NCI-H1436 (cell line): ENCODE measurements at places on chromosomes 7 and 10.

DNA sequence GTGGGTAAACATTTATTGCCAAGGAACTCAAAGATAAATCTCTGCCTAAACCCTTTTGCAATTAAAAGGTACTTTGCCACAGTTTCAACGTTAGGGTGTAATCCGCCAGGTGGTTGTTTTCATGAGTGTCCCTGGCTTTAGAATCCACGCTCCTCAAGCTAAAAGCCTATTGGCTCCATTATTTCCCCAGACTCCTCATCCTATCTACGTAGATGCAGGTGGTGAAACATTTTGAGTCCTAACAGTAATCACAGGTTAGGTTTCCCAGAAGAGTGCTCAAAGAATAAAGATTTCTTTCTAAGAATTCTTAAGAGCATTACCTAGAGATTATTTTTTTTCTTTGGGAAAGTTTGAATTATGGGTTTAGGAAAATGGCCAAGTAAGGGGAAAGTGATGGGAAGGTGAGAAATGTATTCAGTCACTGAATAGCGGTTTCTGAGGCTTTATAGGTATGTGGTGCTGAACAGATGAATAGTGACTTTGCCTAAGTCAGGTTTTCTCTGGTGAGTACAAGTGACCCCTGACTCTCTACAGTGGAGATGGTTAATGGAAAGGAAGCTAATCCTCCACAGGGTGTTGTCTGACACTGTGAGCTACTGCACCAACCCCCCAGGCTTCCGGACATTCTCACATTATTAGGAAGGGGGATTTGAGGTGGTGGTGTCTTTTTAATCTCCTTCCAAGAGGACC lies 60.2 kb downstream of the NRP1 start:
- no peak for DNase-seq

DNA sequence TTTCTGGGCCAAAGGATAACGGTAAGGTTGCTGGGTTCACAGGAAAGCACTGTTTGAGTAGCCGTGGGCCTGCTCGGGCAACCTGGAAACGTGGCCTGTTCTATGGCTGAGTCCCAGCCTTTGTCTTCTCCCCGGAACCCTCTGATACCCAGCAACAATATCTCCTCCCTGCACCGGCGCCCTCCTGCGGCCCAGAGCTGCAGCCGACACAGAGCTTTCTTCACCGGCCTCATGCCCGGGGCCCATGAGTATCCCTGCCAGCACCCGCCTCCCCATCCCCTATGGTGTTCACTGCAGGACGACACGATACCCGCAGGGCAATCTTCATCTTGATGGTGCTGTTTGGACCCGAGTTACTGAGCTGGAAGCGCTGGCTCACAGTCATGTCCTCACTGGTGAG lies 38.6 kb upstream of the NCAPG2 start:
- DNase-seq: no peak

DNA sequence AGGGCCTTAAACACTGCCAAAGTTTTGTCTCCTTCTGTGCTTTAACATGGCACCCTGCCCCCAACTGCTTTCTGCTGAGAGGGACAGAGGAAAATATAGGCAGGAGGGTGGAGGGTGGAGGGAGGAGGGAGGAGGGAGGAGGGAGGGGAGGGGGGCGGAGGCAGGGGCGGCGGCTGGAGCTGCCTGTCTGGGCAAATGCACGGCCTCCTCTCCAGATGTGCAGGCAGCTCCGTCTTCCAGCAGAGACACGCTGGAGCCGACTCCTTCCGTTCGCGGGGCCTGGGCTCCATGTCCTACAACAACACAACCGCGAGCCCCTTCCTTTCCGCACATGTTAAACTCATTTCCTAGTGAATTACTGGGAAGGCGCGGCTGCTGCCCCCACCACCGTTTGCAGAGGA lies 14.2 kb downstream of the EBF3 start:
- peak; percentile 68 for DNase-seq

DNA sequence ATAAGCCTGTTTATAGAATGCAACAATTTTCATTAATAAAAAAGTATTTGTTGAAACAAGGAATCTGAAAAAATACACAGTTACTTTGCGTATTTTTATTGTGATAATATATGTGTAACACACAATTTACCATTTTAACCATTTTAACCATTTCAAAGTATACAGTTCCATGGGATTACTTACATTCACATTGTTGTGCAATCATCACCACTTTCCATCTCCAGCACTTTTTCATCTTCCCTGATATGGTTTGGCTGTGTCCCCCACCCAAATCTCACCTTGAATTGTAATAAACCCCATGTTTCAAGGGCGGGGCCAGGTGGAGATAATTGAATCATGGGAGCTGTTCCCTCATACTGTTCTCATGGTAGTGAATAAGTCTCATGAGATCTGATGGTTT lies 61.3 kb upstream of the GLCCI1 start:
- no peak for DNase-seq

DNA sequence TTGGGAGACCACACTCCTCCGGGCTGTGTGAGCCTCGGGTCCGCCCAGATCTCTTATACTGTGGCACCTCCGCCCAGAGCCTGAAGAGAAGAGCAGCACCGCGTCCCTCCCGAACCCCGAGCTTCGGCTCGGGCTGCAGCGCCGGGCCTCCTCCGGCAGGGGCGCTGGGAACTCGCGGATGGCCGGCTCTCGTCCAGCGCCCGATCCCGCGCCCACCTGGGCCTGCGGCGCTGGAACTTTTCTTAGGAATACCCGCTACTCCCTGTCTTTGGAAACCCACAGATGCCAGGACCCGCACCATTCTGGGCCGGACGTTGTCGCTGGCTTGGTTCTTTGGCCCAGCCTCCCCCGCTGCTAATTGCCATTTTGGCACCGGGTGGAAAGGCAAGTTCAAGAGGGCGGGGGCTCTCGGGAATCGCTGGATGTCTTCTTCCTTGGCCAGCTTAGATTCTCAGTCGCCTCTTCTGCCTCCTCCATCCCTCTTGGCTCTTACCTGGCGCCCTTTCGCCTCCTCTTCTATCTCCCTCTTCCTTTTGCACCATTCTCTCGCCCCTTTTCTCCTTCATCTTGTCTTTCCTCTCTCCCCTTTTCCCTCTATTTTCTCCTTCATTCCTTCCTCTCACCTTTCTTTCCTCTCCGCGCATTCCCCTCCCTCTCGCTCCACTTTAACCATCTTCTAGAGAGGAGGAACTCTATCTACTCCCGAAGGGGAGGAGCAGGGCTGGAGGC lies 2.1 kb upstream of the SORCS3 start:
- peak; percentile 51 for DNase-seq

GRCh38 chr7:32616625-32617024 lies 121.3 kb downstream of the AVL9 start:
- no peak for DNase-seq

- DNase-seq: no peak
These were observed 280.1 kb downstream of the FRMD4A start for GRCh38 chr10:14050598-14050997.

GRCh38 chr10:11823122-11823988 lies at the start of gene PROSER2:
Gene PROSER2 (plus strand): TSS chr10:11823356. CDS start chr10:11852078, 28,722 bp downstream.
- DNase-seq: no peak

DNA sequence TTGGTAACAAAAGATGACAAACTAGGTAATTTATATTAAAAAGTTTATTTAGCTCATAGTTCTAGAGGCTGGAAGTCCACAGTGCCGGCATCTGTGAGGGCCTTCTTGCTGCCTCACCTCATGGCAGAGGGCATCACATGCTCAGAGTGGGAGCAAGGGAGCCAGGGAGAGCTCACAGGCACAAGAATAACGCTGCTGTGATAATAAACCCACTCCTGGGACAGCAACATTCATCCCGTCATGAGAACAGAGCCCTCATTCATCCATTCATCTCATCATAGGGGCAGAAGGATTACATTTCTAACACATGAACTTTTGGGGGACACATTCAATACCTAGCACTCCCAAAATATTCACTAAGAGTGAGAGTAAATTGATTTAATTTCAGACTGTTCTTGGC lies 170.6 kb upstream of the AKR1E2 start:
- DNase-seq: no peak

DNA sequence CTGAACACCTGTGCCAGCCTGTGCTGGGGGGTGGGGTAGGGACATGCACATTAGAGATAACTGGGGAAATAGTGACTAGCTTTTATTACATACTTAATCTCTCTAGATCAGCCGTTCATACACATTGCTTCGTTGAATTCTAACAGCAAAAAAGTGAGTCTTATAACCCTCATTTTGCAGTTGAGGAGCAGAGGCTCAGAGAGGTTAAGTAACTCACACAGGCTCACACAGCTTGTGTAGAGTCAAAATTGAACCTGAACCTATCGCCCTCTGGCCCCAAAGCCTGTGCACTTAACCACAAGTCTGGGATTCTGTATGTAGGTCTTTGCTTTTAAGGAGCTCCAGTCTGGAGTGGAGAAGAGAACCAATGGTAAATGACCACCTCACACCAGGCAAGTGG lies 59.9 kb downstream of the CDH23 start:
- no peak for DNase-seq

DNA sequence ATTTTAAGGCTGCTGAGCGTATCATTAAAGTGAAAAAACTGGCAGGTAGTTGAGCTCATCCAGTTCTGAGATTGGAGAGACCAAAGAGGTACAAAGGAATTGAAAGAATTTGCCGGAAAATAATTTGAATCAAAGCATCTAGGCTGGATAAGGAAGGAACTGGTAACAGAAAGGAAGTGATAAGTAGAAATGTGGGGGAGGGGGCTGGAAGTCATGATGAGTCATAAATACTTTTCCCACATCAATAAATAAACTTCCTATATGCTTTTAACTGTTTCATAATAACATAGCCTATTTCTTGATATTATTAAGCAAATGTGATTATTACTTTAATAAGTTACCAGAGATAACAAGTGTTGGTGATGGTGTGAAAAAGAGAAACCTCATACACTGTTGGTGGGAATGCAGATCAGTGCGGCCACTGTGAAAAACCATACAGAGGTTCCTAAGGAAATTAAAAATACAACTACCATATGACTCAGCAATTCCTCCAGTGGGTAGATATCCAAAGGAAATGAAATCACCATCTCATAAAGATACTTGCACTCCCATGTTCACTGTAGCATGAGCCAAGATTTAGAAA lies 27.0 kb downstream of the ZNF438 start:
- DNase-seq: no peak

DNA sequence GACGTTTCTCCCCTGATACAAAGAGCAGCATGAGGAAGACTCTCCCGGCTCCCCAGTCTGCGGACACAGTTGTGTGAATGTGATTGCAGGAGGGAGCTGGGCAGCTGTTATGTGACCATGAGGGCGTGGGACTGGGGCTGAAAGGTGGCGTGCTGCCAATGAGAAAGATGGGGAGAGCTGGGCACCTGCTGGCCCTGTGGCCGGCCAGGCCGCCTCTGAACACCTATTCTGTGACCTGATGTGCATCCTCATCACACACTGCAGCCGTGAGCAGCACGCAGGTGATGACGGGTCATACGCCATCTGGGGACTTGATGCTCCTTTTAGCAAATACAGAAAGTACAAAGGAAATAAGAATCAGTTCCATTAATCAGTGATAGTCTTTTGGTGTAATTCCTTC lies 86.9 kb downstream of the MGMT start:
- no peak for DNase-seq

- DNase-seq: no peak
These were observed 202.3 kb upstream of the ZNF32 start for GRCh38 chr10:43851030-43851429.

DNA sequence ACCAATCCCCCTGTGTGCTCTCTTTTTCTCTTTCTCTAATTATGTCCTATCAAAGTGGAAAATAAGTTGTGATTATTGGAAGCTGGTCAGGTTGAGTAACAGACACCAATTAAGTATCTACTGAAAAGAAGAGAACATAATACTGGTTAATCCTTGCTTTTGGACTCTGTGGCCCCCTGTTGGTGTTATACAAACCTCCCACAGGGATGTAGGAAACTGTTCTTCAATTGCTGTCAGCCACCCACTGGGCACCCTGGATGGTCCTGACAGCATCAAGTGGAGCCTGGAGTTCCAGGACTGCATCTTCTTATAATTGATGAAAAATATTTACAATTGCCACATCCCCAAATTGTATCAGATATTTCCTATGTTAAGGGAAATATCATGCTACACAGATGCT lies 939.7 kb downstream of the KCNMA1 start:
- DNase-seq: no peak

DNA sequence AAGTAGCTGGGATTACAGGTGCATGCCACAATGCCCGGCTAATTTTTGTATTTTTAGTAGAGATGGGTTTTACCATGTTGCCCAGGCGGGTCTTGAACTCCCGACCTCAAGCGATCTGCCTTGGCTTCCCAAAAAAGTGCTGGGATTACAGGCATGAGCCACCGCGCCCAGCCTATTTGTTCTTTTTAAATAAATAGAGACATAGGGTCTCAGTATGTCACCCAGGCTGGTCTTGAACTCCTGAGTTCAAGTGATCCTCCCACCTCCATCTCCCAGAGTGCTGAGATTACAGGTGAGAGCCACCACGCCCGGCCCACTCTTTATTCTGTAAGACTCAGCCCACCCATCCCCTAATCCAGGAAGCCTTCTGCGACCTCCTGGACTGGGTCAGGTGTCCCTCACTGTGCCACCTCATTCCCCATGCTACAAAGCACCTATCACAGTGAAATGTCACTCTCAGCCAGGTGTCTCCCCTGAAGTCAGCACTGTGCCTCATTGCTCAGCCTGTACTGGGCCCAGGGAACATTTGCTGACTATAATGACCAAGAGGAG lies 2.8 kb downstream of the TMEM120A start:
- DNase-seq: no peak

- DNase-seq: no peak
These were observed 848.3 kb upstream of the C7orf33 start for GRCh38 chr7:147742301-147742700.

GRCh38 chr10:123879606-123880257 lies 11.9 kb downstream of the CPXM2 start:
- no peak for DNase-seq

- no peak for DNase-seq
These were observed 366.1 kb upstream of the BMPER start for GRCh38 chr7:33539198-33539597.

- DNase-seq: no peak
These were observed 100.6 kb upstream of the GLCCI1 start for GRCh38 chr7:7867846-7868571.

DNA sequence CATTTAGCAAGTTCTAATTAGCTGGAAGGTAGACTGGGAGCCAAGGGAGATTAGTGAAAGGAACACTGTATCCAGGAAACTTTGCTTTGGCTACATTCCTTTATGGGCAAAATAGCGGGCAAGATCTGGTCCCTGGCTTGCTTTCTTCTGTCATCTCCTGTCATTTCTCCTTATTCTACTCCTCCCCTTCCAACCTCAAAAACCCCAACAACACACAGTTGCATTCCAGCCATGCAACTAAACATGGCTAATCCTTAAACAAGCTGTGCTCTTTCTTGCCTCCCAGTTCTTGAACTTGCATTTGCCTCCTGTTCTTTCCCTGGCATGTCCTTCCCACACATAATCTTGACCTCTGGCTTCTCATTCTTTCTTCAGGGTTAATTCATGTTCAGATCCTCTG lies 59.5 kb upstream of the CDCA7L start:
- no peak for DNase-seq

- no peak for DNase-seq
These were observed 1.5 kb downstream of the USP54 start for GRCh38 chr10:73589563-73590126.

DNA sequence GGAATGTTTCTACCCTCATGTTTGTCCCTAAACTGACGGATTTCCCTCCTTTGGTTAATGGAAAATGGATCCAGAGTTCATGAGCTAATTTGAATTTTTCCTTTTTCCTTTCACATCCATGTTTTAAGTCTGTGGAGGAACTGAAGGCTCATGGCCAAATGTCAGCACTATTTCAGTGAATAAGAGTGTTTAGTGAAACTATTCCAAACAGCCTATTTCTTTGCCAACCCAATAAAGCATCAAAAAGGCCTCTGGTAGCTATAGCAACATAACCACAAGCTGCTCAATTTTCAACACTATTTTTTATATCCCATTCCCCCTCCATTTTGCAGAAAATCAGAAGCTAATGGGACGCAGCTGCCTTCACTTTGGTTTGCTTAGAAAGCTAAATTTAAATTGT lies 1454.1 kb downstream of the GATA3 start:
- DNase-seq: no peak
